GM04503 (cell line): ENCODE measurements at places on chromosomes 4 and X.

- DNase-seq: no peak
These were observed 103.1 kb upstream of the LSM6 start for GRCh38 chr4:146072376-146072775.

GRCh38 chrX:103431316-103431715, 55.0 kb downstream of the BEX3 start:
- no peak for DNase-seq

- DNase-seq: no peak
These were observed 117.6 kb downstream of the TSPAN5 start for GRCh38 chr4:98540803-98541202.

GRCh38 chrX:15336023-15336413, 695 bp upstream of the PIGA start:
- no peak for DNase-seq

DNA sequence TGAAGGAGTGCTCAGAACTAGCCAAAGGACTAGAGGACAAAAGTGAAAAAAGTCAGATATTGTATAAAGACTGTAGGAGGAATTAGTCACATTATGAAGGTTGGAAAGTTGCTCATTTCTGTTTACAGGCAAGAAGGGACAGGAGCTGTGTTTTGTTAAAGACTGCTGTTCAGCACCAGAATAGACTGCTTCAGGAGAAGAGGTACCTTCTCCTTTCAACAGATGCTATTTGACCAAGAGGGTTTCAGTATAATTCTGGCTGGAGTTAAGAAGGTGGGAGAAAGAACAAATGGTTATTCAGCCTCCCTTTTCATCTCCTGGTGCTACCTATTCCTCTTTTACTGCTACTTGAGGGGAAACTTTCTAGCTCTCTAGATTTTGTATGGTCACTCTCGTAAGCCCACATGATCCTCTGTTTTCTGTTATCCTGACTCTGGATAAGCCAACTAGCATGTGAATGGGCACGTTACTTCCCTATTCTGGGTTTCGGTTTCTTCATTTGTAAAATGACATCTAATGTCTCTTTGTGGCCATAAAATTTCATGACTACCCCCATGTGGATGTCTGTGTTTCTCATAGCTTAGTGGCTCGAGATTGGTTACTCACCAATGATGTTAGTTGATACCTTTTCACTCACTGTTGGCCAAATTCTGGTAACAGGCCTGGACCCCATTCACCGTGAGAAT, 68.9 kb downstream of the SH2D1A start:
- no peak for DNase-seq

GRCh38 chr4:145679520-145679919, 426 bp upstream of the C4orf51 start:
- peak; percentile 50 for DNase-seq

DNA sequence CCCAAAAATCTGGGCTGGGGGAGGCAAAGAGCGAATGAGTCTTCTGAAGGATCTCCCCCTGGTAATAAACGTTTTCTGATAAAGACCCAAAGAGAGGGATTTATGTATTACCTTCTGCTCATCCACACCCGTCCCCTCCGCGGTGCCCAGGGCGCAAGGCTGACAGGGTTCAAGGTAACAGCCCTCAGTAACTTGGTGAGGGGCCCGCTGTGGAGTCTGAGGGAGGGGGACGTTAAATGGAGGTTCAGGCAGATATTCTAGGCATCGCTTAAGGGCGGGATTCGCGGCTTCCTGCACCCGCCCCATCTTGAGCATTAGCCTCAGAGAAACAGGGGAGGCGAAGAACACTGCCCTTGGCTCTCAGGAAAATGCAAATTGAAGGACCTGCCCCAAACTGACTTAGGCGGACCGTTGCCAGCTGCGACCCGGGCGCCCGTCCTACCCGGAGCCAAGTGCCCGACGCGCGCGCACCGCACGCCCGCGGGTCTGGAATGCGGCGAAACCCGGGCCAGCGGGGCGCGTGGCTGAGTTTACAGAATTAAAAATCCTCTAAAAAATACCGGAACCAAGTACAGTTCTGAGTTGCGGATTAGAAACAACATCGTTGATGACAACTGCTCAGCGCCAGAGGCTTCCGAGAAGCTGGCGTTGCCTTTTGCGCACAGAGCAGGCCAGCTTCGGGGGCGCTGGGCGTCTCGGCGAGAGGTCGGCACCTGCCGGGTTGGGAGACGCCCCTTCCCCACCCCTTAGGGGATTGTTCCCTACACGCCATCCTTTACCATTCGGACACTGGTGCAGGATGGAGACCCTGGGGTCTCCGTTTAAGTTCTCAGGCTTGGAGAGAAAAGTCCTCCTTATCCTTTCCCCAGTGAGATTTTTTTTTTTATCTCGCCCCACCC, 2.8 kb downstream of the HELT start:
- DNase-seq: no peak

DNA sequence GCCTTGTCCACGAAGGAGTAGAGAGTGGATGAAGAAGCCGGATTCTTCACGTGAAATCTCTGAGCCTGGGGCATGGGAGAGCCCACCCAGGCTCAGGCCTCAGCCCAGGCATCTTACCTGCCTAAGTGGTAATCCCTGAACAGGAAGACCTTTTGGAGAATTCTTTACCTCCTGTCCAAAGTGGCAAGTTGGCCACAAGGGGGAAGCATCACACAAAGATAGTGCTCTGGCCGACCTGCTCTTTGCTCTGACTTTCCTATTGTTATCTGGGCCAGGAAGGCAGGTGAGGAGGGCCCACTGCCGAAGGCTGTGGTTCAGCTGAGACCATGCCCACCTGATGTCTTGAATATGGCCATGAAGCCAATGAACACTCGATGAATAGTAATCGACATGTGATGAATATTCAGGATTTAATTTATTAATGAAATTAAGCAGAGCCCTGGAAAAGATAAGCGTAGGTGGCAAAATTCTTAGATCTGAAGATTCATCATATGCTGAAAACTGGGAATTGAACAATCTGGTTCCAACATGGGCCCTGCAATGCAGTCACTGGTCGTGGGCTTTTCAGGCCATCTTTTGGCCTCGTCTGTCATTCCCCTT, 93.8 kb downstream of the PDGFRA start:
- DNase-seq: peak; percentile 10

- DNase-seq: no peak
These were observed 61.8 kb downstream of the HS3ST1 start for GRCh38 chr4:11366859-11367258.

- no peak for DNase-seq
These were observed 152.9 kb downstream of the RTL3 start for GRCh38 chrX:78506248-78506647.

- DNase-seq: no peak
These were observed 19.4 kb upstream of the SEL1L3 start for GRCh38 chr4:25882226-25882625.

- no peak for DNase-seq
These were observed 85.1 kb upstream of the AP1S2 start for GRCh38 chrX:15939737-15940136.

- no peak for DNase-seq
These were observed 204.7 kb upstream of the S100G start for GRCh38 chrX:16445166-16445752.

DNA sequence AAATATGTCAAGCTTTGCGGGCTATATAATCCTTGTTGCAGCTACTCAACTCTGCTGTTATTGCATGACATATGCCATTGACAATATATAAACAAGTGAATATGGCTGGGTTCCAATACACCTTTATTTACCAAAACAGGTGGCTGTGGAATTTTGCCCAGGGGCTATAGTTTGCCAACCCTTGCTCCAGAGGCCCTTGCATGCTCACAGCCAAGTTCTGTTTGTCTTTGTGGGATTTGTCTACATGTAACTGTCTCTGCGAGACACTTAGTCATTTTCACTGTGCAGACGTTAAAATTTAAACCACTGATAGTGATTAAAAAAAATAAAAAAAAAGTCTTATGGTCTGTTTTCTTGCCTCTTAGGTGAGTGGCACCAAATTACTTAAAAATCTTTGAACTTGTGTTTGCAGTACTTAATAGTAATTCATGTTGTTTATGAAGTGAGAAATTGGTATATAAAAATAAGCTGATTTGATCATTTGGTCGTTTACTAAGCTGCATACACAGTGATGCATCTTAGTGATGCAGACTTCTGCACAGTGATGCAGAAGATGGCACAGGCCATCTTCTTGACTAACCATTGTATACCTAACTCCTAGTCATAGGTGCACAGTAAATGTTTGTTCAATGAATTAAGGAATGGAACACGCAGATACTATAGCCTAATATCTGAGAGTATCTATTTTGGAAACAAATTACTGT, 170.9 kb downstream of the FRMPD4 start:
- no peak for DNase-seq

DNA sequence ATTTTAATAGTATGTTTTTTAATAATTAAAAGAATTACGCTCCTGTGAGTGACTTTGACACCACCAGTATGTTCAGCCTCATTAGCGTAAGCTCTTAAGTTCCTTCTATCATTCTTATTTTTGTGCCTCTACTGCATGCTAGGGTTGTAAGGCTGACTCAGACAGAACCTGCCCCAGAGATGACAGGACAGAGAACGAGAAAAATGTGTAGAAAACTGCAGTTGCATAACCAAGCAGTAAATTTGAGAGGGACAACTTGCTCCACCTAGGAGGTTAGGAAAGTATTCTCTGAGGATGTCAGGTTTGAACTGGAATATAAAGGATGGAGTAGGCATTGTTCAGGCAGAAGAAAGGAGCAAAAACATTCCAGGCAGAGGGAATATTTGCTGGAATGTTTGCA, 98.7 kb downstream of the NFKB1 start:
- no peak for DNase-seq
